ENCODE measurements at places on chromosomes 6 and 20. TPM values are rescaled to one million over a fixed set of nuclear protein-coding genes. Genes with fewer than 3 reads are reported as not detected.

DNA sequence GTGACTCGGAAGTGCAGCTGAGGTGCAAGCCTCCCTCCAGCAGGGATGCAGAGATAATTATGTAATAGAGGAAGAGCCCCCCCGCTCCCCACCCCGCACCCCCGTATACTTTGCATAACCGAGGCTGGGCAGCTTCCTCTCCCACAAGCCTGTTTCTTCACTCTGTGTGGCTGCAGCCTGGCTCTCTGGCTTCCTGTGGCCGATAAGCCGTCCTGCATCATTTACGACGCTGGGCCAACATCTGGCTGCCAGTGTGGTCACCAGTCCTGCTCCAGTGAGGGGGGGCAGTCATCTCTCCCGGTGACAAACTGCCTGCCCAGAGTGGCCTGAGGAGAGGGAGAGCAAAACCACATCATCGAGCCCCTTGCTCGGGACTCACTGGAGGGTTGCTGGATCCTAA lies 59.2 kb downstream of the RBM38 start:
- peaks cover 3% of the 10 kb centered on the region for H3K4me1 ChIP-seq
- no peak for DNase-seq
- H3K27ac ChIP-seq: no peak overlapping the region
- H3K4me3 ChIP-seq: no peak overlapping the region

Gene RBM24
- total RNA-seq: 29.6 TPM

Gene TRAPPC3L
- 0.30 TPM for total RNA-seq

Gene IL17A
- total RNA-seq: not detected

All from HFFc6 (cell line).